Panc1 (cell line): ENCODE measurements at places on chromosomes 5 and 9. TPM values are rescaled to one million over a fixed set of nuclear protein-coding genes. Genes with fewer than 3 reads are reported as not detected.

GRCh38 chr5:111537141-111538024, 25.0 kb upstream of the STARD4 start:
- DNase-seq, result no peak

DNA sequence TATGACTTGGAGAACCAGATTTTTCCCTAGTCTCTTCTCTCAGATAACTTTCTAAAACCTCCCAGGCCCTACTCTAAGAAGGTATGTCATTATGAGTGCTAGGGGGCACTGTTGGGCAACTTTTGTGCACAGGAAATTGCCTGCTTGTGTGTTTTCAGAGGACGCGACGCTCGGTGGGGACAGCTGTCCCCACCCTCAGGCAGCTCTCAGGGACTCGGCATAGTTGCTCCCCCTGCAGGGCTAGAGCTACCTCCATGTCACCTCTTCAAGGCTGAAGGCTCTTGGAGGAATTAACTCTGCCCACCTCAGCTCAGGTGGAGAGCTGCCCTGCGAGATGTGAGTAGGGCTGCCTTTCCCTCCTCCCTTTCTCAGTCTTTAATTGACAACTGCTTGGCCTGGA, 10.2 kb upstream of the TIFAB start:
- no peak for DNase-seq

DNA sequence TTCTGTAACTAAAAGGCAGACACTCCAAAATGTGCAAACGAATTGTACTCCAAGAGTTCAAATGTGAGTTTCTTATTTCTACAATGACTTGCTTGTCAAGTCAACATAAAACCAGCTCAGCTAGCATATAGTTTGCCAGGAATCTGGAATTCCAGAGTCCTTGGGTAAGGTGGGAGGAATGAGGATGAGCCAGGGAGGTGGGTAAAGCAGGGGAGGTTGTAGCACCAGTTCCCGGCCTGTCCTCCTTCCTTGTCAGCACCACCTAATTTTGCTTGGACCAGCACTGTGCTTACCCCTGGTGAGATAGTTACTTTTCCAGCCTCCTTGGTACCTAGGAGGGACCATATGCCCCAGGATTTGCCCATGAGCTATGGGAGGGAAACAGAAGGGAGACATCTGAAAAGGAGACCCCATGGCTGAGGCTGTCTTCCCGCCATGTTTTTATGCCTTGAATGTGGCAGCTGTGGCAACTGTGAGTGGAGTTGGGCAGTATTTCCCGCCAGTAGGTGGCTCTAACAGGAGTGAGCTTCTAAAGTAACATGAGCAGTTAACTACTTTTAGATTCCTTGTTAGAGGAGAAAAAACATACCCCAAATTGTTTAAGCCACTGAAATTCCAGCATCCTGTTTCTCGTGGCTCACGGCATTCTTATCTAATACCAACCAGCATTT, 302.5 kb downstream of the TENT4A start:
- no peak for DNase-seq

GRCh38 chr5:58133631-58134296, 326.1 kb downstream of the PLK2 start:
- no peak for DNase-seq

- no peak for DNase-seq
Measured at GRCh38 chr5:36066540-36067210, at the start of gene UGT3A2. Gene UGT3A2 (minus strand): TSS chr5:36066882. CDS start chr5:36066789, 93 bp downstream.

GRCh38 chr5:25909163-25909562, 1129.2 kb downstream of the CDH9 start:
- DNase-seq, result no peak

- DNase-seq, result no peak
Measured at GRCh38 chr5:6905423-6905822, 192.2 kb downstream of the TENT4A start.

DNA sequence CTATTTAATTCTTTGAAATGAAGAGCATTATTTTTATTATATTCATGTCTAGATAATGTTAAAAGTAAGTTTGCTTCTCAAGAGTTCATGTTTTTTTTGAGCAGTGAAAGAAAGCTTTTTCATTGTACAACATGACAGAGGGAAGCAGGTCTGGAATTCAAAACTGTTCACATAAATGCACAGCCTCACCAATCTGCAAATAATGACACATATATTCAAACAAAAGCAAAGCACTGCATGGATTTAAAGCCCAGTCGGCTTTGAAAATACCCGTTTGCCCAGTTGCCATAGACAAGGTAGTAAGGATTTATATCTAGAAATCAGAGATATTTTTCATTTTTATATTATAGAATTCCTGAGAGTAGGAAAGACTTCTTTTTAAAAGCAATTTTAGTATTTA, 201.8 kb downstream of the CD180 start:
- no peak for DNase-seq

DNA sequence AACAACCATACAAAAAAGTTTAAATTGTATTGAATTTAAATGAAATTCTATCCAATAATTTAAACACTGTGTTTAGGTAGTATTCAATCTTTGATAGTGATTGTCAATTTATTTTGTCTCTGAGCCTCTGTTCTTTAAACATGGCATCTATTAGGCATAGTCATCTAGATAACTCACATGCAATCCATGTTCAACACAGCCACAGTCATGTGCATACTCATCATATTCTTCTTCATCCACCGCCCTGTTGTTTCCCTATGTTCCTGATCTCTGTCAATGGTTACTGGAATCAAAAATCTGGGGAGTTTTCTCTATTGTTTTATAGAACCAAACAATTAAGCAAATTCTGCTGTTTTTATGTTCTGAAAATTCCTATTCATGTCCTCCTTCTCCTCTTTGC, 521.1 kb upstream of the DAB2 start:
- no peak for DNase-seq

- DNase-seq, result no peak
Measured at GRCh38 chr9:68431307-68431706, 74.9 kb downstream of the PGM5 start.

DNA sequence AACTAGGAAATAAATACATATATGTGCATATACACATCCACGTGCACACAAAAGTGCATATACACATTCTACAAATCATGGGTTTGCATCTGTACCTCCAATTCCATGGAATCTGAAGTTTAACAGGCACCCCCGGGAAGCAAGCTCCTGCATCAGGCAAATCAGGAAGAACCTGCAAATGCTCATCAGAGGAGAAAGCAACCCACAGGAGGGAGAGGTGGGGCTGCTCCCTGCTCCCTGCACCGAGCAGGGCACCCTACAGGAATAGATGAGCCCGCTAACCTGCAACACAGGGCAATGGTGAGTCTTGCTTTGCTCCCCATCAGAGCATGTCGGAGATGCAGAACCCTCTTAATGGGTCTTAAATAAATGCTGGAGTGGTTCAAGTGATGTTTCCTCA, 151.3 kb downstream of the DAB2IP start:
- no peak for DNase-seq

- no peak for DNase-seq
Measured at GRCh38 chr5:41842777-41843176, 27.4 kb downstream of the OXCT1 start.

- DNase-seq, result no peak
Measured at GRCh38 chr5:11797132-11797531, 107.1 kb downstream of the CTNND2 start.

The PHAX gene
- total RNA-seq, result 46.2 TPM
